ENCODE measurements at places on chromosomes 1 and 21.

GRCh38 chr1:105591681-105592080, 1464.8 kb upstream of the PRMT6 start:
- DNase-seq, result no peak

DNA sequence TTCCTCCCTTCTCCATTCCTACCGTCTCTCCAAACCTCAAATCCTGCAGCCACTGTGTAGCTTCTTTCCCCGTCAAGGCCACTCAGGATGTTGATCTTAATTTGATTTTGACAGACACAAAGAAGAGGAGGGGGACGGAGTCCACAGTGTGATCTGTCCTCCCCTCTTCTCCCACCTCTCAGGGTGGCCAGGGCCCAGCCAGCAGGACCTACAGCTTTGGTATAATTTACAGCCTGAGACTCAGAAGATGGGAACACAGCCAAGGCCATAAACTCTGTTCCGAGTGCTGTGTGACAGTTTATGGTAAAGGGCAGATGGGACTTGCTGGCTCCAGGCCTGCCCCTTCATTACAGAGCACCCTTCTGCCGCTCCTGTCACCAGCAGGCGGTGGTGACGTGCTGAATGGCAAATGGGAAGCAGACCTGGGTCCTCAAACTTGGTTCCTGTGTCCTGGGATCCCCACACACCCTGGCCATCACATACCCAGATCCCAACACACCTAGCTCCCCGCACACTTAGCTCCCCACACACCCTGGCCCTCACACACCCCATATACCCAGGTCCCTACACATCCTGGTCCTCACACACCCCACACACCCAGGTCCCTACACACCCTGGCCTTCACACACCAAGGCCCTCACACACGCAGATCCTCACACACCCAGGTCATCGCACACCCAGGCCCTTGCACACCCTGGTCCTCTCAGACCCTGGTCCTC, 71.6 kb downstream of the CD2 start:
- DNase-seq, result no peak

DNA sequence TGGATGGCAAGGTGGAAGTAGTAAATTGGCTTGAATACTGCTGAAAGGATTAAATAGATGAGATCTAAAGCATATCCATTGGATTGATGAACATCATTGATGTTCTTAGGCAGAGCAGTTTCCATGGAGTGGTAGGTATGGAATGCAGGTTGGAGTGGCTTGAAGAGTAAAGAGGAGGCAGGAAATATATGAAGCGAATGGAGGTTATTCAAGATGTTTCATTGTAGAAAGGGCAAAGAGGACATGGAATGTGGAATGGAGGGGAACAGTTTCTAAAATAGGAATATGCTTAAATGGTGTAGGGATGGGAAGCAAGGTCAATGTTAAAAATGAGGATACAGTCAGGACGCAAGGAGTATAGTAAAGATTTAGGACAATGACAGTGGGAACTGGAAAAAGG, 6.1 kb downstream of the OSBPL9 start:
- DNase-seq, result no peak

- no peak for DNase-seq
Measured at GRCh38 chr1:216847397-216848036, 124.3 kb upstream of the ESRRG start.

DNA sequence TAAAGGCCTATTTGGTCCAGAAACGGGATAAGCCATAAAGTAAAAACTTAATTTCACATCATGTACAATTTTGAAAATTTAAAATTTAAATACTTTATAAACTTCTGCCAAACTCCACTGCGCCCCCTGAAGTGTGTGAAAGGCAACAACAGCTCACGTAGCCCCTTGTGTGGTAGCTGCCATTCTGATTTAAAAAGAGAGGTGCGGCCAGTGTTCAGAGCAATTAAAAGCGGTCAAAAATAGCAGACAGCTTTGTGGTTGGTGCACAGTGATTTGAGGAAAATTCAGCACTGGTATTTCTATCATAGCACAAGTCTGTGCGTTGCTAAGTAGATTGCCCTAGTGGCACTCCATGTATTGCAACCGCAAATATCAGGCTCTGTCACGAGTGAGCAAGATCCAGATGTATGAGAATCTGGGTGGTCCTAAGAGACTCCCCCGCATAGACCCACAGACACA, 122.5 kb downstream of the ATG4C start:
- no peak for DNase-seq

GRCh38 chr1:84720221-84720780, 30.0 kb upstream of the SSX2IP start:
- DNase-seq, result no peak

DNA sequence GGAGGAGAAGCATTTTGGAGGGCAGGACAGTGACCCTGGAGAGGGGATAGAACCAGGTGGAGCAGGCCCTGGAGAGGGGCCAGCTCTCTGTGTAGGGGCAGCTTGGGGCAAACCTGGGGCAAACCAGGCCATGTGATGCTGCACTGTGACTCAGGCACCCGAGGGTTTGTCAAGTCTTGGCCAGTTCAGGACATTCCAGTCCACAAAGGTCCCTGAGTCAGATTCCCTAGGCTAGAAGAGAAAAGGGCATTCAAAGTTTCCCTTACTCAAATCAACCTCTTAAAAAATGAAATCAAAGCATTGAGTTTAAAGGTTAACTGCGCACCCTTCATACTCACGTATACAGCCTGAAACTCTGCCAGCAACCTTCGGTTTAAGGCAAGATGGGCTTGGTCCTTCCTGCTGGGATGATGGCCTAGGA, 25.2 kb upstream of the PLA2G2C start:
- DNase-seq, result no peak

DNA sequence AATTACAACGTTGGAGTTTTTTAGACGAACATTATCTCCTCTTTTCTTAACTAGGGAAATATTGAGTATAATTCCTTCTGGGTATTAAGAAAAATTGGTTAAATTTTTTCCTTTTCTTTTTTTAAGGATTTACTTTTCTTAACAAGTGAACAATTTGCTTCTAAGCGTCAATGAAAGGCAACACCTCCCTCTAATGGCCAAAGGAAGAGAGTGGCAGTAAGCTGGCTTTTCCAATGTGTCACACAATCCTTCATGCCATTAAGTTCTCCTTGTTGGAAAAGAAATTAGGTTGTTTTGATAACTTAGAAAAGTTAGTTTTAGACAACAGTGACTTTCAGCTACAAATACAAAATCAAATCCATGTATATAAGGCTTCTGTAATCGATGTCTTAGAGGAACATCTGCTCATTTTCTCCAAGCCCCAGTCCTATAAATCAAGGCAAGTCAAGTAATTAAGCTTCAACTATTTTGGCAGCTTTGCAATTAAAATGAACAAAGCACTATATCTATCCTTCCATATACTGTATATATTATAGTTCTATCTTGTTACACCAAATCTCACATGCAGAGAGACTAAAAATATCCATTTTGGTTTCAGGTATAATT, 62.8 kb downstream of the EDEM3 start:
- DNase-seq, result peak; percentile 18

- DNase-seq, result no peak
Measured at GRCh38 chr1:208544794-208545193, 300.6 kb upstream of the PLXNA2 start.

DNA sequence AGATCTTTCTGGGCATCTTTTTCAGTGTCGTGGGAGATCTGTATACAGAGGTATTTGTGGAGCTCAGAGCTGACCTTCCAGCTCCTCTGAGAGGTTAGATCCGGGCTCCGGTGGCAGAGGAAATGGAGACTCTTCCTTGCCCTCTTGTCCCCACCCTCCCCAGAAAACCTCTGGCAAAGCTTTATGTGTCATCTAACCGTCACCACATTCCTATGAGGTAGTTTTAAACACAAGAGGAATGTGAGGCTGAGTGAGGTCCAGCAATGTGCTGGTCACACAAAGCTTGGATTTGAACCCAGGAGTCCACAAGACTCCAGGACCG, 1.2 kb downstream of the CD160 start:
- no peak for DNase-seq

DNA sequence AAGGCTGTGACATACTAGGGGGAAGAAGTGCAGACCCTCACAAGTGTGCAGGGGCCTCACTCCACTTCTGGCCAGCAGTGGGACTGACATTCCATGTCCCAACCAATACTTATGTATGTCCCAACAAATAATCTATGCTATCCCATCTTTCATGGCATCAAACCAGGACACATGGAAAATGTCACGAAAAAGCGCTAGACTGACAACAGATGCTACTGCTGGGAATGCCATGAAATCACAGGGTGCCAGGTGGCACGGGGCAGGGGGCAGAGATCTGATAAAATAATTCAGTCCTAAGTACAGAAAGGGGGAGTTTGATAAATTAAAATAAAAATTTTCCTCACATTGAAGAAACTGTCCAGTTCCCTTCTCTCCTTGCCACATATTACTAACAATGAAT, 27.6 kb upstream of the BCAS2 start:
- no peak for DNase-seq

- DNase-seq, result peak; percentile 65
Measured at GRCh38 chr1:177181631-177182291, 11.0 kb downstream of the BRINP2 start.

- no peak for DNase-seq
Measured at GRCh38 chr1:41902664-41903063, 16.1 kb downstream of the HIVEP3 start.

- DNase-seq, result peak; percentile 6
Measured at GRCh38 chr1:103461161-103462105, 64.1 kb upstream of the RNPC3 start.

DNA sequence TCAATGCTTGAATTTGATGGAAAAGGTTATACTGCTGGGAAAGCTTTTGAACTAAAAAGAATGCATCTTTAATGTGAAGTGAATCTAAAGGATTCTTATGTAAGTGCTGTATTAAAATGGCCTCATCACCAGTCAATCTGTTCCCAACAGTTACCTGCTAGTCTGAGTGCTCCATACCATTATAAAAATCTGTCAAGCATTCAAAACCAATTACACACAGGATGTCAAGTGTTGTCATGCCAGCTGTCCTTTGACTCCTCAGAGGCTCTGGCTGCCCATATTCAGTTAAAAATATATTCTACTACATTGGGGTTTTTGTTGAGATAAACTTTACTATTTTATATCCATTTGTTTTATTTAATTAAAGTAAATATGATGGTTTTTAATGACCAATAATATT, 1587.7 kb downstream of the AMY1C start:
- DNase-seq, result peak; percentile 7

- DNase-seq, result no peak
Measured at GRCh38 chr1:177469519-177469918, 298.8 kb downstream of the BRINP2 start.

- no peak for DNase-seq
Measured at GRCh38 chr1:51574796-51575195, 42.1 kb upstream of the OSBPL9 start.

DNA sequence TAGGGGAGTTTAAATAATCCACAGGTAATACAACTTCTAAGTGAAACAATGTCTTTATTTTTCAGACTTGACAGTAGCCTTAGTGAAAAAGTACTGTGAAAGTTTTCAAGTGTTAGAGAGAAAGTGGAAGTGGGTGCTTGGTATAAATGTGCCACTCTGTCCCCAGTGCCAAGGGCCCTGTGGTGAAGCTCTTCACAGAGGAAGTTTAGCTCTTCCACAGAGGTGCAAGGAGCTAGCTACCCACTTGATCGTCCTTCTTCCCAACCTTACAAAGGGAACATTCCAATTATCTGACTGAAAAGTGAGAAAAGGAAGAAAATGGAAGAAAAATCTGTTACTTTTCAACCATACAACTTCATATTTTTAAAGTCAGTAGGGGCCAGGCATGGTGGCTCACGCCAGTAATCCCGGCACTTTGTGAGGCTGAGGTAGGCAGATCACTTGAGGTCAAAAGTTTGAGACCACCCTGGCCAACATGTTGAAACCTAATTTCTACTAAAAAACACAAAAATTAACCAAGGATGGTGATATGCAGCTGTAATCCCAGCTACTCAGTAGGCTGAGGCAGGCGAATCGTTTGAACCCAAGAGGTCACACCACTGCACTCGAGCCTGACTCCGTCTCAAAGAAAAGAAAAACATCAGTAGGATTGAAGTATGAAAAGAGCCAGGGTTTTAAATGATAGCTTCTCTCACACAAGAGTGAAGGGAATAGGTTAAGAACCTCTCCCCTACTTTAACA, 41.0 kb upstream of the PTPRC start:
- DNase-seq, result no peak

GRCh38 chr1:67618285-67619018, 66.5 kb upstream of the GADD45A start:
- no peak for DNase-seq

DNA sequence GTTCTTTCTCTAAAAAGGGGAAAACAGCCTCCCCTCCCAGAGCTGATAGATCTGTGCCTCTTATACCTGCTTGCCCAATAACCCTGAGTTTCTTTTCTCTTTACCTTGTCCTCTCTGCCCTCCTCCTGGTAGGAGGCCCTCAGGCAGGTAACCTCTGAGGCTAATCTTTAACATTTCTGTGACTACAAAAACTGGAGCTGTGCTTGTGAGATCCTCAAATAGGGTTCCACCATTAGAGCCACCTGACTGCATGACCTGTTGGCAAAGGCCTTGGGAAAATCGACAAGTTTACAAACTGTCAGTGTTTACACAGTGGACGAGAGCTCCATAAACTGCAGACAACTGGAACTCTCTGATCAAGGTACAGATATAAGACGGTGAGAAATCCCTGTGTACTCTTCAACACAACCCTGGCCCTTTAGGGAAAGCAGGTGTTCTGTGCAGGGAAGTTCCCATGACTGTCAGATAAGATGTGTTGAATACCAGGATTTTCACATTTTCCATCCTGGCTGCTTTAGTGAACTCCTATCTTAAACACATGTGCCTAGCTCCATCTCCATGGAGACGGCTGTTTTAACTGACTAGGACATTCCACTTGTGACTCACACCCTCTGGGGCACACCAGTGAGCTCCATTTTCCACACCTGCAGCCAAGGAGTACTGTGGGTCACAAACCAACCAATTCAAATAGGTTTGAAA, 38.3 kb downstream of the ECE1 start:
- DNase-seq, result no peak

DNA sequence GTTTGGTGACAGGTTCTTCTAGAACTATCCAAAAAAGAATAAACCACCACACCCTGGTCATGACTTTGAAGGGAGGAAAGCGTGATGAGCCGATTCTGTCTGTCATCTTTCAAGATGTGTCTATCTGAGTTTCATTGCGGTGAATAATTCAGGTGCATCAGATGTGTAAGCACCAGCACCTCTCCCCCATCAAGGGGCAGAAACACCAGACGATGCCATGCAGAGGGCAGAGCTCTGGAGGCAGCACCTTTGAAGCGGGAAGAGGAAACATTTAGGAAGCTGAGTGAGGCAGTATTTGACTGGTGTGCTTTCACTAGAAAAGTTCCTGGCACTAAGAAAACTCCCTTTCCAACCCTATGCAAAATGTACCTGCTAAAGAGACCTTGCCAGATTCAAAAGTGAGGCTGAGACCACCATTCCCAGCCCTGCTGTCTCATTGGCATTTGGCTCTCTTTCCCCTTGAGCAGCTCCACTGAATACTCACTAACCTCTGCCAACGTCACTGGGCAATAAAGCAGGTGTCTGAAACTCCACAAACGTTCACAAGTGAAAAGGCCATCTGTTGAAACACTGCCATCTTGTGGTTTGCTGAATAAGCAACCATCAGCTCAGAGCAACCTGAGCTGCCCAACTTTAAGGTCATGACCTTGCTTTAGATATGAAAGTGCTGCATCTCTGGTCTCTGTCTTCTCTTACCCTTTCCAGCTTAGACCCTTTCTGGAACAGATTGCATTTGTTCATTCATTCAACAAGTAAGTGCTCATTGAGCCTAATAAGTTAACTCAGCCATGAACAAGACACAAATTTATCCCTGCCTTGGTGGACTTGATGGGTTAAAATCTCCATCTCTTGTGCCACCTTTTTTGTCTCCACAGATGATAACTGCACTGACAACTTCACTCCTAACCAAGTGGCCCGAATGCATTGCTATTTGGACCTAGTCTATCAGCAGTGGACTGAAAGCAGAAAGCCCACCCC, 228.6 kb downstream of the PAPPA2 start:
- peak; percentile 26 for DNase-seq

Measured in COR-L47 (cell line).